ENCODE measurements at places on chromosomes 2 and 18.

DNA sequence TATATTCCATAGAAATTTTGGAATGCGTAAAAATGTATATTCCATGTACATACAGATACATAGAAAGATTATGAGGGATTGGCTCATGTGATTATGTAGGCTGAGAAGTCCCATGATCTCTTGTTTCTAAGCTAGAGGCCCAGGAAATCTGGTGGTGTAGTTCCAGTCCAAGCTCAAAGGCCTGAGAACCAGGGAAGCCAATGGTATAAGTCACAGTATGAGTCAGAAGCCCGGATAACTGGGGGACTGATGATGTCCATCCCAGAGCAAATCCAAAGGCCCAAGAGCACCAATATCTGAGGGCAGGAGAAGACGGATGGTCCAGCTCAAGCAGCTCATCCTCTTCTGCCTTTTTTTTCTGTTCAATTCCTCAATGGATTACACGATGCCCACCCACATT is 385.0 kb upstream of the KLHL29 start:
- peak; percentile 43 for DNase-seq

GRCh38 chr2:46547223-46548102 is 68.1 kb downstream of the TMEM247 start:
- DNase-seq, result no peak

DNA sequence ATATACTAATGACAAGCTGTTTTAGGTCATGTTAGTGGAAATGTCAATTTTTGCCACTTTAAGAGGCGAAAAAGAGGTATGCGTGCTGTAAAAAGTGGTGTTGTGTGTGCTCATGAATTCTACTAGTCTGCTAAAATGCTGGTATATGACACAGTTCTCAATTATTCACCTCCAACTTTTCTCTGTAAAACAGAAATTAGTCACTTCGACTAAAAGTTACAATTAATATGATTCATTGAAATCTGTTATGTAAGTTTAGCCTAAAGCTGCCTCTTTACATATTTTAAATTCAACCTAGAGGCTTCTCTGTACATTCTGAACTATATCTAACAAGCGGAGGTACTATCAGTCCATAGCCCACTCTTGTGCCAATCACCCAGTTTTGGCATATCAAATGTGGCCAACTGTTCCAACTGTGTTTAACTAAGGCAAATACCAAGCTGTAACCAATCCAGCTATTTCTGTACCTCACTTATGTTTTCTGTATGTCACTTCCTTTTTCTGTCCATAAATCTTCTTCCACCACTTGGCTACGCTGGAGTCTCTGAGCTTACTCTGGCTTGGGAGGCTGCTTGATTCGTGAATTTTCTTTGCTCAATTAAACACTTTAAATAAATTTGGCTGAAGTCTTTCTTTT is 20.8 kb downstream of the BAZ2B start:
- DNase-seq, result no peak

DNA sequence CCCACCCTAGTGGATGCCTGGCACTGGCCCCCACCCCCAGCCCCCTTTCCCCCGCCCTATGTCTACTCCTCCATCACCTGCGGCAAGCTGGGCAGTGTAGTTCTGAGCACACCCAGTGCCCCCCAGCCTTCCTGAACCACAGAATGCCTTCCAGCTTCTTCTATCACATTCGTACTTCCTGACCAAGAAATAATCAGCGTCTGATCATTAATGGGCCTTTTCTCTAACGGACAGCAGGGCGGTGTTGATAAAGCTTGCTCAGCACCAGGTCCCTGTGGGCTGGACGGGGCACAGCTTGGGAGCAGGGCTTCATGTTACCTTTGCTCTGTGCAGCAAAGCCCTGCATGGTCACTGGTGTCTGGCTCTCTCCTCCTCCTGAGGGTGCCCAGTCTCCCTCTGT is 15.4 kb downstream of the UXS1 start:
- DNase-seq, result no peak

DNA sequence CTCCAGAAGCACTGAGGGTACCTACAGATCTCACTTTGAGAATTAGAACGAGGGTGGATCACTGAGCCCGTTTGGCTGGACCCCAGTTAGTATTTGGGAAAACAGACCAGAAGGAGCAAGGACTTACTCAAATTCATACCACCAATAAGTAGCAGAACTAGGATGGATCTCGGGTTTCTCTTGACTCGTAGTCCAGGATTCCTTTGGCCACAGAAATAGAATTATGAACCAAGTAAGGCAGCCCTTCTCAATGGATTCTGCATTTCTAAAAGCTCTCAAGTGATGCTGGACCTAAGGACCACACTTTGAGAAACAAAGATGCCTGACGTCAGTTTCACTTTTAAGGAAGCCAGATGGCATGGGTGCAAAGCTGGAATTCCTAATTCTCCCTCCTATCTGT is 153.0 kb downstream of the KLHL29 start:
- DNase-seq, result no peak

DNA sequence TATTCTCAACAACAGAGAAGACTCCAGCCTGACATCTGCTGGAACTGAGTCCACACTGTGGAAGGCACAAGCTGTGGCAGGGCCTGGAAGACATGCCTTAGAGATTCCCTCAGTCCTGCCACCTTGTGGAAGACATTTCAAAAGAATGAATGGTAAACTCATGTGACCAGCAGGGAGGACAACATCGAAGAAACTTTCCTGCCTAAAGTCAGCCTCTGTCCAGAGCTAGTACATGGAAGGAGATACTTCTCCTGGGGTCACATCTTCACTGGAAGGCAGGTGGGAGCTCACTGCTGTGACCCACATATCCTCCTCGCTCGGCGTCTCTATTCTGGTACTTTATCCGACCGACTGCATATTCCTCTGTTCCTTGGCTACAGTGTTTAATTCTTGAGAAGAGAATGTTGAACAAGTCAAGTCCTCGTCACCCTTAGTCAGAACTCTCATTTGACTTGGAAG is 59.5 kb downstream of the PUM2 start:
- DNase-seq, result peak; percentile 84

DNA sequence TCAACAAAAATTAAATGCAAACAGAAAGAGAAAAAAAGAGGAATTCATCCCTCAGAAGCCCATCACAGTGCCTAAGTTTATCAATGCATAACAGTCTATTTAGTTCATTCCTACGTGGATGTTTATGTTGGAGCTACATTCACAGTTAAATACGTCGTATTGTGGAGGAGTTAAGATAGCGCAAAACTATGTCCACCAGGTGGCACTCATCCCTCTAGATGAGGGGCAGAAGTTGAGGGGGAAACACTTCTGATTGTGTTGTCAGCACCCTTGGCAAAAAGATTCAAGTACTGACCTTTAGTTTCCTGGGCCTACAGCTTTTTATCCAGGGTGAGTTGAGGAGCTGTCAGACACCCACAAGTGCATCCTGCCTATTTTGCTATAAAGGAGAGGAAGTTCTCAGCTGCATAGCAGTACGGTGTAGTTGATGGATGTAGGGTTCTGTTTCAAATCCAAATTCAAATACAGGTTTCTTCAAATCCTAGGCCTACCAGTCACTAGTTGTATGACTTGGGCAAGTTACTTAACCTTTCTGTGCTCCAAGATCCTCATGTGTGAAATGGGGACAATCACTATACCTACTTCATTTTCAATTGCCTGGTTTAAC is 26.8 kb upstream of the MYO1B start:
- DNase-seq, result peak; percentile 87

- DNase-seq, result no peak
These were observed 37.2 kb downstream of the CLASP1 start for GRCh38 chr2:121611730-121612705.

DNA sequence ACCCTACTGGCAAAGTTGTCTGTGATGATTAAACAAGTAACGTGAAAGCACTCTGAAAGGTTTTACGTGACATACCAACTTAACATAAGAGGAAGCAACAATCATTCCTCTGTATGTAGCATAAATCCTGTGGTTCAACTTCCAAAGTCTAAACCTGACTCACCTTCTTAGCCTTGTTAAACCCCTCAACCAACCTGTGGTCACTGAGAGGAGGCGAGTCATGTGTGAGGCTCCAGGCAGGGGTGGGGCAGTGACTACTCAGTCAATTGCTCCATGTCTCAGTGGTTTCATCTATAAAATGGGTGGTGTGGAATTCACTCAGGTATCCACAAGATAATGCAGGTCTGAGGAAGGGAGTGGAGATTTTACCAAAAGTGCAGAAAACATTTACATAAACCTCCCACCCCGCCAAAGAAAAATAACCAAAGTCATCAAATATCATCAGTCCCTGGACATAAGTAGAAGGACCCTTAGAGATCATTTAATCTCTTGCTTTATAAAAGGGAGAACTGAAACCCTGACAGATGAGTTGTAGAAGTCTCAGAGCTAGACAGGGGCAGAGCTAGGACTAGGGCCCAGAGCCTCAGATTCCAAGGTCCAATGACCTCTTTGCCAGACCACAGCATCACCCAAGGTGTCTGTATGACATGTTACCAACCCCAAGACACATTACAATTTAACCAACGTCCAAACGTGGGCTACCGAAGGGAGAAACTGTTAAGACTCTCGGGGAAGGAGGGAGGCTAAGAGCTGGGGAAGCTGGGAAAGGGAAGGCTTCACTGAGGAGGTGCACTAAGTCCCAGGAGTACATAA is 3.7 kb upstream of the PCBP1 start:
- no peak for DNase-seq

DNA sequence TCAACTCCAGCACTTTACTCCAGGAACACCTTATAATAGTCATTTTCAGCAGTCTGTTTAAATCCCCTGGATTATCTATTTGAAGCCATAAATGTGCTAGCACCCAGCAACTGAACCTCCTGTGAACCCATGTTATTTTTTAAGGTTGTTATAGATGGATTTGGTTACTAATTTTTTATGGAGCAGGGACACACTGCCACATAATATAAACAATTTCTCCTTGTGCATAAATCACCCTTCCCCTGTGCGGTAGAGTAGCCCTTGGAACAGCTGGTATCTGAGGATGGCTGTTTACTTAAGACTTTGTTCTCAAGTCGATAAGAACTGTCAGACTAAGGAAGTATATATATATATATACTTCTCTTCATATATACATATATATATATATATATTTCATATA is 367.4 kb downstream of the EPHA4 start:
- no peak for DNase-seq
